Mesothelial cell of epicardium (in vitro differentiated cells): ENCODE measurements at places on chromosomes 1 and 21. TPM values are rescaled to one million over a fixed set of nuclear protein-coding genes. Genes with fewer than 3 reads are reported as not detected.

GRCh38 chr1:21779613-21780521 lies 3.1 kb downstream of the USP48 start:
- no peak for DNase-seq

The TRAF3IP3 gene
- total RNA-seq: 0.85 to 1.2 TPM (median 1.1 TPM) in 3 replicates

- DNase-seq: peak; percentile 34
Measured at GRCh38 chr21:31873275-31873695, 465 bp downstream of the HUNK start.

The S100A7 gene
- not detected in 3 replicates for total RNA-seq

The RBBP5 gene
- 15.7 to 15.9 TPM (median 15.7 TPM) in 3 replicates for total RNA-seq

GRCh38 chr1:223405507-223405906 lies 12.3 kb downstream of the CCDC185 start:
- DNase-seq: no peak

The GJB4 gene
- not detected in 3 replicates for total RNA-seq

DNA sequence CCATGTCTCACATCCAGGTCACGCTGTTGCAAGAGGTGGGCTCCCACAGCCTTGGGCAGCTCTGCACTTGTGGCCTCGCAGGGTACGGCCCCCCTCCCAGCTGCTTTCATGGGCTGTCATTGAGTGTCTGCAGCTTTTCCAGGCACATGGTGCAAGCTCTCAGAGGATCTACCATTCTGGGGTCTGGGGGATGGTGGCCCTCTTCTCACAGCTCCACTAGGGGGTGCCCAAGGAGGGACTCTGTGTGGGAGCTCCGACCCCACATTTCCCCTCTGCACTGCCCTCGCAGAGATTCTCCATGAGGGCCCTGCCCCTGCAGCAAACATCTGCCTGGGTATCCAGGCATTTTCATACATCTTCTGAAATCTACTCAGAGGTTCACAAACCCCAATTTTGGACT lies 219.4 kb downstream of the LRRC7 start:
- no peak for DNase-seq

GRCh38 chr1:69055194-69055593 lies 512.5 kb upstream of the LRRC7 start:
- DNase-seq: no peak

DNA sequence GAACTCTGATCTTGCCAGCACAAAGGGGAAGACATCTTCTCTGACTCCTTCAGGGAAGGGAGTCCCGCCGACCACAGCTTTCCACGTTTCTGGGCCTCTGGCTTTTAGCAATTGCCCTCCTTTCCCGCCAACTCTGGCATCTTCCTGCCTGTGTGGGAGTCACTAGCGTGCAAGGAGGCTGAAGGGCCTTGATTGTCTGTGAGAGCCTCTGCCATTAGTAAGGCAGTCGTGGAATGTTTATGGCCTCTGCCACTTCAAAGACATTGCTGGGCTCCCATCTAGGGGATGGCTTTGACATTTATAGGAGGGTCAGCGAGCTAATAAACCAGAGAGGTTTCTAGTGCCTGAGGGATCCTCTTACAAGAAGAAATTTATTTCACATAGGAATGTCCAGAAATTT lies 14.3 kb upstream of the PROK1 start:
- DNase-seq: peak; percentile 29

- DNase-seq: no peak
Measured at GRCh38 chr1:97814121-97814520, 106.7 kb downstream of the DPYD start.

- DNase-seq: no peak
Measured at GRCh38 chr1:64135462-64136223, 67.8 kb upstream of the UBE2U start.

DNA sequence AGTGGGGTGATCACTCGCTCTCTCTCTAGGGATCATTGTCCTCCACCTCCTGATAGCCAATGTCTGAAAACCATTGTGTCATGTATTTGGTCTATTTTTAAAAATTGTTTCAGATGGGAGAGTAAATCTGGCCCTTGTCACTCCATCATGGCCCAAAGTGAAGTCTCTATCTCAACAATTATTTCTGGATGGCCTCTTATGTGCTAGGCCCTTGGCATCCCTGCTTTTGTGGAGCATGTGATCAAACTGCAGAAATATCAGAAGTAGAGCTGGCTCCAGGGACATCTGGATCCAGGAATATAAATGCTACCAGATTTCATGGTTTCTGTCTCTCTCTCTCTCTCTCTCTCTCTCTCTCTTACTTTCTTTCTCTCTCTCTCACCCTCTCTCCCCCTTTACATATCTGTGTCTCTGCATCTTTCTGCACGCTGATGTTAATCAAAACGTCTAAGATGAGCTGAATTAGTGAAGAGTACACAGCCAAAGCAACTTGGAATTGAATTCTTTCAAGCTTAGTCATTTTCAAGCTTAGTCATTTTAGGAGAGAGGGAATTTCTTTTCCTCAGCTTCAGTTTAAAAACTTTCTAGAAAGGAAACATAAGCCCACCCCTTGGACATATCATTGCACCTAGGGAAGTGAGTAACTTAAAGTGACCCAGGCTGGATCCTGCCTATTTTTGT lies 47.4 kb upstream of the DOCK7 start:
- no peak for DNase-seq

GRCh38 chr1:108079440-108080025 lies 114.6 kb upstream of the VAV3 start:
- no peak for DNase-seq

The TEDDM1 gene
- not detected in 3 replicates for total RNA-seq

The CGN gene
- total RNA-seq: 37.5 to 39.1 TPM (median 38.9 TPM) in 3 replicates

DNA sequence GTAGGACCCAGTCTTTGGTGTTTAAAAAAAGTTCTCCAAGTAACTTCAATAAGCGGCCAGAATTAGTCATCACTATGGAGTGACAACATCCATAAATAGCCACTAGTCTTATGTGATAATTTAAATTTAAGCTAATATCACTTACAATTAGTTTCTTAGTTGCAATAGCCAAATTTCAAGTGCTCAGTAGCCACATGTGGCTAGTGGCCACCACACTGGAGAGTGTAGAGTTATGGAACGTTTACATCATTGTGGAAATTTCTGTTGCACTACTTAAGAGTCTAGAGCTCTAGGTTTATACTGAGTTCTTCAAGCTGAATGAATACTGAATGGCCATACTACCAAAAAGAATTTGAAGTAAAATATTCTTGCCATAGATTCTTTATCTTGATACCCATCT lies 121.1 kb downstream of the RUNX1 start:
- no peak for DNase-seq

- no peak for DNase-seq
Measured at GRCh38 chr1:174946031-174946430, 53.7 kb upstream of the CACYBP start.

DNA sequence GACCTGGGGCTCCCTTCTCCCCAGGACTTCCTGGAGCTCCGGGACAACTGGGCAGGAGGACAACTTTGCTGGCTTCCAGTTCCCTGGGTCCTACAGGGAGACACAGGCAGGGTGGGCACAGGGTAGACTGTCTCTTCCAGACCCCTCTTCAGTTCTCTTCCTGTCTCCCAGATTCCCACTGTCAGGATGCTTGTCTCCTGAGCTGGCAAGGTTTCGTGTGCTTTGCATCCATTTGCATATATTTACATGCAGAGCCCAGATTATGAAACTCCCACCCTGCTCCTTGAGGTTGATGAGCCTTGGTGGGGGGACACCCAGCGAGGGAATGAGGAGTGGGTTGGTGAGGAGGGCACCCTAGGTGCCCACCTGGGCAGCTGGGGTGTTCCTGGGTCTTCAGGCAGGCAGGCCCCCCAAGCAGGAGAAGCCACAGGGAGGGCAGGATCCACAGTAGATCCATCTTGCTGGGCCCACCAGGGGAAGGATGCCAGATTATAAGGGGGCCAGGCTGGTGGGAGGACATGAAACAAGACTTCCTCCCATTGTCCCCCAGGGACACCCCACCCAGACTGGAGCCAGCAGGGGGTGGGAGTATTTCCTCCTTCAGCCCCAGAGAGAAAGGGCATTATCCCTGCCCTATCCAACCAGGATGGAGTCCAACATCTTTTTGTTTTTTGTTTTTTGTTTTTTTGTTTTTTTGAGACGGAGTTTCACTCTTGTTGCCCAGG lies at the start of gene FCN3:
Gene FCN3 (minus strand): TSS at position 463 of the 725 bp plus-strand sequence. CDS start 6 bp downstream, at position 457.
- no peak for DNase-seq

- DNase-seq: no peak
Measured at GRCh38 chr1:30523055-30524020, 200.0 kb downstream of the MATN1 start.

DNA sequence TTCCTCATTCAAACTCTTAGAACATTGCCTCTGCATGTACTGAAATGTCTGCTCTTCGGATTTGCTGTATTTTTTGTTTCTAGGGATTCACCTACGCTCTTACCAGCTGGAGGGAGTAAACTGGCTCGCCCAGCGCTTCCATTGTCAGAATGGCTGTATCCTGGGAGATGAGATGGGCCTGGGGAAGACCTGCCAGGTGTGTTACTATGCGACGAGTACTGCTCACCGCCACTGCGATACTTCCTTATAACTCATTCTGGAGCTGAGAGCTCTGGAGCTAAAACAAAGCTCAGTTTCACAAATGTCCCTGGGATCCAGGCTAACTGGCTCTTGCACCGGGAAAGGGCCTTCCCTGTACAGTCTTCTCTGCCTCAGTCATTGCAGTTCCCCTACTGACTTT lies 10.1 kb downstream of the CHD1L start:
- DNase-seq: no peak

The CD52 gene
- total RNA-seq: 1.1 to 1.9 TPM (median 1.6 TPM) in 3 replicates

The C1orf74 gene
- total RNA-seq: 3.5 to 3.8 TPM (median 3.5 TPM) in 3 replicates

The L1TD1 gene
- total RNA-seq: 5.3 to 5.5 TPM (median 5.5 TPM) in 3 replicates

DNA sequence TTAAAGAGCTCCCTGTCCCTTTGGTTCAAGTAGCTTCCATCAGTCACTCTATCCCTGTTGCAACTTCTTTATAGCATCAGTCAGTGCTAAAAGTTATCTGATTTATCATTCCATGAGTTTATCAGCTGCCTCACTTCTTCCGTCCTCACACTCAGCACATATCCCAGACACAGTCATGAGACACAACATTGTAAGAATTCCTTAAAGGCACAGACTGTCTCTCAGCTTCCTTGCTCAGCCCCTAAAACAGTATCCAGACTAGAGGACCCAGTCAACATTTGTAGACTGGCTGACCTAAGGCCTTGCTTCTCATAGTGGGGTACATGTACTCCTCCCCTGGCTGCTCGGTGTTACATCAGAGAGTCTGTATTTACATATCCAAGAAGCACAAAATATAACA lies 164.9 kb upstream of the ADGRL2 start:
- no peak for DNase-seq

DNA sequence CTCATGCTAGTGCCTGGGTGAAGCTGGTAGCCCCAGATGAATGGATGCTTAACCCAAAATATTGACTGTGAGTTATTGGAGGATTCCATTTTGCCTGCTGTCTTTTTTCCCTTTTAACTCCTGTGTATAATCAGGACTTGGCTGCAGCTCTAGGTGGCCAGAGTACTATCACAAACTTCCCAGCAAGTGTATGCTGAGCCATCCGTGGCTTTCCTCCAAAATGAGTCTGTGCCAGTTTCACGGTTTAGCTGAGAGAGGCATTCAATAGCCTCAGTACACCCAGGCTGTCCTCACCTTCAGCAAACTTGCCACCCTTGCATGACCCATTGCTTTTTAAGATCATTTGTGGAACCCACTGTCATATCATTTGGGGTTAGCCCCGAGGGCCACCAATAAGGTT lies 5.3 kb upstream of the DPT start:
- no peak for DNase-seq

- DNase-seq: no peak
Measured at GRCh38 chr21:38766987-38767722, 38.6 kb upstream of the ETS2 start.

- DNase-seq: no peak
Measured at GRCh38 chr1:246724731-246725095, 504 bp downstream of the SCCPDH start.

DNA sequence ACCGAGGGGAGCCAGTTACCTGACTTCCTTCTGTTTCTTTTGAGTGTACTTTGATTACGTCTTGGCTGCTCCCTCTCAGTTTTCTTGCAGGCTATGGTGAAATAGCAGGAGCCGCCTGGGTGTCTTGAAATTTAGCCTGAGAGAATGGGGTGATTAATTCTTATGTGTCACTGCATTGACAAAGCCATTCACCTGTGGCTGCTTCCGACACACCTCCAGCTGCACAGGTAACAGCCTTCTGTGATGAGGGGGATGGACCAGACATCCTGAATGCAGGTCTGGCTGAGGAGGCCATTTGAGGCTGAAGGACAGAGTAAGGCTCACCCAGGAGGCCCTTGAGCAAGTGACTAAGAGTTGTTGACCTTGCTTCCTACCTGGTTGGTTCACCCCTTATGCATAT lies 16.5 kb downstream of the CACNA1E start:
- no peak for DNase-seq

The VCAM1 gene
- 30.8 to 35.6 TPM (median 33.6 TPM) in 3 replicates for total RNA-seq

DNA sequence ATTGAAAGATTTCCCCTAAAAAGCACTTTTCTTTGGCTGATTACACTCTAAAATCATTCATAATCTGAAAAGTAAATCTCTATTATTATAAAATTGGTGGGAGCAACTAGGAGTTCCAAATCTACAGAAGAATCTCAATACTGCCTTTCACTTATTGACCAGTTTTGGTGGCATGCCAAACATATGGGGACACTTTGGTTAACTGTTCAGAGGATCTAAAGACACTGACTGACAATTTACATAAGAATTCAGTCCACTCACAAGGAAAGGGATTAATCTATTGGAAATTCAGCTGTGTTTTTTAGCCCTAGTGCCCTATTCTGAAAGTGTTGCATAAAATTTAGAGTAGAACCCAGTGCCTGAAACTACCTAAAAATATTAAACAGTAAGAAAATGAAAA lies 113.6 kb downstream of the LRRC40 start:
- no peak for DNase-seq

The TMEM125 gene
- total RNA-seq: 7.6 to 9.2 TPM (median 7.7 TPM) in 3 replicates

DNA sequence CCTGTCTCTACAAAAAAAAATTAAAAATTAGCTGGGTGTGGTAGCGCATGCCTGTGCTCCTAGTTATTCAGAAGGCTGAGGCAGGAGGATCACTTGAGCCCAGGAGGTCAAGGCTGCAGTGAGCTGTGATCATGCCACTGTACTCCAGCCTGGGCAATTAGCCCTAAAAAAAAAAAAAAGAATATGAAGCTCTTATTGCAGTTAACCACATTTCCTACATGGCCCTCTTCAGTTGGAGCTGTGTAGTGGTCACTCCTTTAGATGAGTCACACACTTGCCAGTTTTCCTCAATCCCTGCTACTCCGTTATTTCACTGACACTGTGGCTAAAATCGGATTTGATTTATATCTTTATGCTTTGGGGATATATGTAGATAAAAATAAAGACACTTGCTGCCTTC lies 11.8 kb downstream of the NFYC start:
- DNase-seq: no peak

The CCDC30 gene
- 5.1 to 7.5 TPM (median 5.8 TPM) in 3 replicates for total RNA-seq

DNA sequence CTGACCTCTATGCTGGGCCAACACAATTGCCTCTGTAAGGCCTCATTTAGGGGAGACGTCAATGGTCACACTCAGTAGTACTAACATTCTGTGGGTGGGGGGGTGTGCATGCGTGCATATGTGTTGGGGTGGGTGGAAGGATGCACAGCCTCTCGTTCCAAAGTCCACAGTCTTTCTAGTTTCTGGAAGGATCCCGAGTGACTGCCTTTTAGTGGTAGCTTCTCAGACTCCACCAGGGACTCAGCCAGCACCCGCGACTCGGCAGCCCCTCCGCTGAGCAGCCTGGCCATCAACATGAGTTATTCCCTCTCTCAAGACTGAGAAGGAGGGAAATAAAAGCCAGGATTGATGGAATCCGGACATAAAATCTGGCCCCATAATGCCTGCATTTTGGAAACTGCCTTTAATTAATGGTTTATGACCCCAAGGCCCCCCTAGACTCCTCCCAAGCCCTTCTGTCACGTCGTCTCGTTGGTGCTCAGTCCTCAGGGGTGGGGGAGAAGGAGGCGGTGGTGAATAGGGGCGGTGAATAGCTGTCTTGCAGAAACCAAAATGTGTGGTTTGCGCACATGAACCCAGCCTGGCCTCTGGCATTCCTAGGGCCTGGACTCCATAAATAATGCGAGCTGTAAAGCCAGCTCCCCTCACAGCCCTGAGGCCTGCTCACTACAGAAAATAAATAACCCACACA lies 65.1 kb upstream of the TMEM51 start:
- peak; percentile 54 for DNase-seq

The CHRM3 gene
- total RNA-seq: 5.4 to 6.9 TPM (median 6.4 TPM) in 3 replicates
